HTR-8/SVneo (cell line): ENCODE measurements at places on chromosomes 11 and 22.
A peak's percentile ranks its signal among the peaks of the same experiment; 100 is the strongest.

- DNase-seq: no peak
Observed at GRCh38 chr22:47053726-47054141, 291.3 kb downstream of the TBC1D22A start.

GRCh38 chr11:133524488-133524887, 7.8 kb downstream of the OPCML start:
- DNase-seq: no peak

- DNase-seq: no peak
Observed at GRCh38 chr11:11579012-11579988, 42.5 kb downstream of the GALNT18 start.

DNA sequence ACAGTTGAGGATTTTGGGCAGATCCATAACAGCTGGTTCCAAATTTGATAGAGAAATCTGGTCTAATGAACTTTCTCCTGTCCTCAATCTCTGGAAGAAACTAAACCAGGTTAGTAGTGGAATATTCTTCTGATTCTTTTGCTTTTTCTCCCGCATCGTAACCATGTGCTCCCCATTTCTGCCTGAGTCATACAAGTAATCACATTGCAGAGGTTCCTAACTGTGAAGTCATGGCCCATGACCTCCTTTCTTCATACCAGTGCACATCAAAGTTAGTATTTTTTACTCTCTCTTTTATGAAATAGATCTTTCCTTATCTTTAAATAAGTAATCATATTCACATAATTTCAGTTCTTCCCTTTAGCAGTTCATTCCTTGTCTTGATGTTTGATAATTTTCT, 249.0 kb downstream of the DYNC2H1 start:
- no peak for DNase-seq

DNA sequence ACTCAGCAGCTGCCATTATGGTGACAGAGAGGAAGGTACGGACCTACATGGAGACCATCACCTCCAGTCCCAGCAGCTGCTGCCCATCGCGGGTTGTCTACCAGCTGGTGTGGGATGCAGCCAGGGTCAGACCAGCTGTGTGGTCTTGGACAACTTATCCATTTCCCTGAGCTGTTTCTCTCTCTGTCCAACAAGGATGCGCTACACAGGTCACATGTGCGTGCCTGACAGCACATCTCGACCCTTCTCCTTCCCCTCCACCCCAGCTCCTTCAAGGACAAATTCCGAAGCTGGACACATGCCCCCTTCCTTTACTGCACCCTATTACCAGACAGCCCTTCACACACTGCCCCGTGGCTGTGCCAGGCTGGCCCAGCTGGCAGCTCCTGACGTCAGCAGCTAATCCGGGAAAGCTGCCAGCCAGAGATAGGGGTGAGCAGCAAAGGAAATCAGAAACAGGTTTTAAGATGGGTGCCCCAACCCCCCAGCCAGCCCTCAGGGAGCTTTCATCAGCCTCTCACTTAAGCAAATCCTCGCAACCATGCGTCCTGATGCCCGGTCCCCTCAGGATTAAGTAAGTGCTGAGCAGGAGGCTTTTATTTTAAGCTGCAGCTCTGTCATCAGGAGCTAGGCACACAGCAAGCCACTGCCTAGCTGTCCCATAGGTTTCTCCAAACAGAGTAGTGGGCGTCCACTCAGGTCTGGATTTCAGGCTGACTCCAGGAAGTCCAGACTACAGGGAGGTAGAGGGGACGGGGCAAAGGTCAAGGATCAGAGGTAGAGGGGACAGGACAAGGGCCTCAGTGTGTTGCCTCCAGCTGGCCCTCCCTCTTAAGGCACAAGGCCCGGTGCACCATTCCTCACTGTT, 20.3 kb downstream of the TEF start:
- DNase-seq: peak; percentile 62

GRCh38 chr22:50209893-50210292, 9.1 kb downstream of the SELENOO start:
- peak; percentile 53 for DNase-seq

GRCh38 chr11:130434521-130435223, 6.3 kb upstream of the ADAMTS8 start:
- DNase-seq: peak; percentile 53

DNA sequence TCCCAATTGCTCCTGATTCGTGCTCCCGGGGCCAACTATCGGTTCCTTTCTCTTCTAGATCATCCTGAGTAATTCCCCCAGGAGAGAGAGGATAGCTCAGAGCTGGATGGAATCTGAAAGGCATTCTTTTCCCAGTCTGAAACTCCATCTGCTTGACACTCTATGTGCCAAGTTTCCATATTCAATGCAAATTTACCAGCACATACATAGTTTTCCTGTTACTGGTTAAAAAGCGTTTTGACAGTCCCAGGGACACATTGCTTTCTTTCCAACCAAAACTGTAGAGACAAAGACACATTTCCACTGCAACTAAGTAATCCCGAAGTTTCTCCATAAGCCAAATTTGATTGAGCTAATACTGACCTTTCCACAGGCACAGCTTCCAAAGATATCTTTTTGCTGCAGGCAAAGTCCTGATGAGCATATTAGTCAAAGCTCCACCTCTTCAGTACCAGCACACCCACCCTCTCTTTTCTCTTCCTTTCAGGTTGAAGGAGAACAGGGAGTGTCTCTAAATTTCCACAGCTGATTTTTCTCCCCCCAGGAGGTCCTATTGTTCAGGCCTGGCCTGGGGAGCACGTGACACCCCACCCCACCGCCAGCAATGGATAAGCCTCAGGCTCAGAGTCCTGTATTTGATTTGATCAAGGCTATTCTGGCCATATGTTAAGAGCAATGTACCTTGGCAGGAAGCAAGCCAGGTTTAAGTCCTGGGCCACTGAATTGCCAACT, 9.7 kb upstream of the ANKK1 start:
- no peak for DNase-seq

DNA sequence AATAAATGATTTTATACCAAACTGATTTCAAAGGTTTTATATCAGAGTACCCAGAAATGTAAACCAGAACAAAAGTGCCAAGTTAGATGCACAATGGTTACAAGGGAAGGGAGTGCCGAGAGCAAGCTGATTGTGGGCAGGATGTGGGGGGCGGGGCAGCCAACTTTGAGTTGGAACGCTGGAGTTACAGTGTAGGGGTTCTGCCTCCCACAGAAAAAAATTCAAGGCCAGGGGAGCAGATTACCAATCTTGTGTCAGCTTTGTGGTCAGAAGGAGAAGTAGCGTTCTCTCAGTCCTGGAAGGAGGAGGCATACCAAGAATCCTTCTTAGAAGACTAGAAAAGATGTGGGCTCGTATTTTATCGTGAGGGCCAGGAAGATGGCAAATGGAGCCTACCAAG, 15.9 kb upstream of the POU2AF2 start:
- DNase-seq: no peak

- DNase-seq: no peak
Observed at GRCh38 chr22:40008726-40009291, 14.1 kb downstream of the FAM83F start.

DNA sequence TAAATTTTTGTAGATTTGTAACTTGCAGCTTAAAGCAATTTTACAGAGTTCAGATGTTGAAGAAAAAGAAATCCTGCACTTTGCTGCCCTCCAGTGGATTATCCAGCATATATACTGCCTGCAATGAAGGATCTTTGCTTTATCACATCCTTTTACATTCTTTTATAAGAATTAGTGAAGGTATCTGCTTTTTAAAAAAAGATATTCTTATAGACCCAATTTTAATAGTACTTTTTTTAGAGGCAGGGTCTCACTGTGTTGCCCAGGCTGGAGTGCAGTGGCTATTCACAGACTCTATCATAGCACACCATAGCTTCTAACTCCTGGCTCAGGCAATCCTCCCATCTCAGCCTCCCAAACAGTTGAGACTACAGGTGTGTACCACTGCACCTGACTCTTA, 60.7 kb downstream of the TTC17 start:
- DNase-seq: peak; percentile 8

GRCh38 chr11:24747275-24748251, 250.7 kb downstream of the LUZP2 start:
- no peak for DNase-seq

DNA sequence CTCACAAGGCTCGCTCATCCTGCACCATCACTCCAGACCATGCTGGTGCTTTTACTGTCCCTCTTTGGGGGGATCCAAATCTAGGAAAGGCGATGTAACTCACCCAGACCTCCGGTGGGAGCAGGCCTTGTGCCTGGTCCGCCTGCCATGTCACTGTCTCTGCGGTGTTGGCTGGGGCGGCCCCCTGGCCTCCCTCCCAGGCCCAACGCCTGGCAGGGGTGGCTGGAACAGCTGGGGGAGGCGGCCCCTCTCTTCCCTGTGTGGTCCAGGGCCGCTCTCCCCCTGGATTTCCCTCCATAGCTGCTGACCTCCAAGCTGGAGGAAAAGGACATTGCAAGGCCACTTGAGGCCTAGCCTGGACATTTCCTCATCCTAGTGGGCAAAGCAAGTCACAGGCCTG, 11.1 kb upstream of the MGAT3 start:
- DNase-seq: no peak

DNA sequence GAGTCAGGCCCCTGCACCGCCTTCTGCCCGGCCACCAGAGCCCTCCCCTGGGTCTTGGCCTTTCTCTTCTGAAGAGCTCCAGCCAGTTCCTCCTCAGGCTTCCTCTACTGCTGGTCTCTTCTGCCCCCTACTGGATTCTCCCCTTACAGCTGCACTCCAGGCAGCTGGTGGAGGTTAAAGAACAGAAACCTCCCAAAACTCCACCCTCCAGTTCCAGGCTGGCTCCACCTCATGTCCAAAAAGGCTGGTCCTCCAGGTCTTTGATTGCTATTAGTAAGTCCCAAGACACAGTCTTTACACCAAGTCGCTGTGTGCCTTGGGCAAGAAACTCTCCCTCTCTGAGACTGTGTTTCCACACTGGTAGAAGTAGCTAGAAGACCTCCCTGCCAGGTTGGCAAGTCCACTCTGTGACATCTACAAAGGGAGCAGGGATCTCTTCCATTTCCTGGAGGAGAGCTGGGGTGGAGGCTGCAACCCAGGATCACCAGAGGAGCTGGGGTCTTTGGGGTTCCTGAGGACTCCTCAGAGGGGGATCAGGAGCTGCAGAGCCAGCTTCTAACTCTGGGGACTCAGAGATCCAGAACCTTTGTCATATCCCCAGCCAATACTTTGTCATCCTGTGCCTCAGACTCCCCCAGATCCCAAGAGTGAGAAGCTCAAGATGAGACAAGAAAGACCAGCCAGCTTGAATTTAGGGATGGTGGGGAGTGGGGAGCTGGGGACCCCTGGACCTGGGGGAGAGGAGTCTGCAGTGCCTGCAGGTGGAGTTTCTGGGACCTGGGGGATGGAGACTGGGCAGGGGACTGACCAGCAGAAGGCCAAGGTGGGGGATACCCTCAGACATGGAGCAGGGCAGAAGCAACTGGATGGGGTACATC, 3.4 kb upstream of the IGLL5 start:
- DNase-seq: peak; percentile 30

- DNase-seq: no peak
Observed at GRCh38 chr22:40635940-40636379, 559 bp downstream of the MRTFA start.

DNA sequence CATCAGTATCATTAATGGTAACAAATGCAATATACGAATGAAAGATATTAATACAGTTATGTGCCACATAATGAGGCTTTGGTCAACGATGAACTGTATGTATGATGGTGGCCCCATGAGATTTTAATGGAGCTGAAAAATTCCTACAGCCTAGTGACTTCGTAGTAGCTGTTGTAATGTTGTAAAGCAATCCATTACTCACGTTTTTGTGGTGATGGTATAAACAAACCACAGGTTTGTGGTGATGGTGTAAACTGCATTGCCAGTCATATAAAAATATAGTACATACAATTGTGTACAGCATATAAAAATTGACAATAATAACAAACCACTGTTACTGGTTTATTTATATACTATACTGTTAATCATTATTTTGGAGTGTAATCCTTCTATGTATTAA, 27.4 kb upstream of the GRIA4 start:
- no peak for DNase-seq

DNA sequence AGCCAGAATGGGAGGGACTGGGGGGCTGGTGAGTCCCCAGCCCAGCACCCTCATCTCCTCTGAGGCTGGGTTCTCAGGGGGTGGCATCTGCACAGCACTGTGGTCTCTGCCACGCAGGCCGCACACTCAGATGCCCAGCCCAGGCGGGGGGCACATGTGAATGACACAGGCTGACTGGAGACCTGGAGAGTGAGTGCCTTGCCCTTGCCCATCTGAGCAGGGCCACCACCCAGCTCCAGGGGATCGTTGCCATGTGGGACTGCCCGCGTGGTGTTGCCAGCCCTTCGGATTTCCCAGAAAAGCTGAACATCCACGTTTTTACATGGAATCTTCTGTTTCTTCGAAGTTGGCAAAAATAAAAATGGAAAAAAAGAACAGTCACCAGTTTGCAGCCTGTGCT, 18.9 kb downstream of the PRDM11 start:
- DNase-seq: no peak

- no peak for DNase-seq
Observed at GRCh38 chr11:70144262-70144661, 58.8 kb upstream of the FADD start.

DNA sequence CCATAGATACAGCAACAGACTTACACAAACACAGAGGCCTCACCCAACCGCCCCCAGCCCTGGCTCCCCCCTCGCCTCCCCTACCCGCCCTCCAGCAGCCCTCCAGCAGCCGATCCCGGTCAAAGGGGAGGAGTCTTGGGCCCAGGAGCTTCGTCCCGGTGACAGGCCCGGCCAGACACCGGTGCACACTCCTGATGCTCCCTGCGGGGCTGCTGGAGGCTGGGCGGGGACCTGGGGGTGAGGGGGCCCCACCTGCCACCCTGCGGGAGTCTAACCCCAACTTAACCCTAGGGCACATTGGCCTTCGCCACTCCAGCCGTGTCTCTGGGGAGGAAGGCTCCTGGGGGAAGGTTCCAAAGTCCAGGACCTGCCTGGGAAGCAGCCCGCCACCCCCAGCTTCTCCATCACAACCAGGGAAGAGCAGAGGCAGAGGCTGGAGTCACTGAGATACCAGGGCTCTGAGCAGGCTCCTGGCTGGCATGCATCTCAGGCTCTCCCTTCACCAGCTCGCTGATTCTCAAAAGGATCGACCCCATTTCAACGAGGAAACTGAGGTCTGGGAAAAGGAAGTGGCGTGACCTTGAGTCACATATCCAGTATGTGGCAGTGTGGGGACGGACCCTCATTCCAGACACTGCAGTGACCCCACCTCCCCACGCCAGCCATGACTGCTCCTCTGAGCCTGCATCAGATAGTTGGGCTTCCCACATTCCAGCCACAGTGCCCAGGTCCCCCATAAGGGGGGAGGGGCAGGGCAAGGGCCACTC, 14.4 kb downstream of the BCL9L start:
- no peak for DNase-seq

DNA sequence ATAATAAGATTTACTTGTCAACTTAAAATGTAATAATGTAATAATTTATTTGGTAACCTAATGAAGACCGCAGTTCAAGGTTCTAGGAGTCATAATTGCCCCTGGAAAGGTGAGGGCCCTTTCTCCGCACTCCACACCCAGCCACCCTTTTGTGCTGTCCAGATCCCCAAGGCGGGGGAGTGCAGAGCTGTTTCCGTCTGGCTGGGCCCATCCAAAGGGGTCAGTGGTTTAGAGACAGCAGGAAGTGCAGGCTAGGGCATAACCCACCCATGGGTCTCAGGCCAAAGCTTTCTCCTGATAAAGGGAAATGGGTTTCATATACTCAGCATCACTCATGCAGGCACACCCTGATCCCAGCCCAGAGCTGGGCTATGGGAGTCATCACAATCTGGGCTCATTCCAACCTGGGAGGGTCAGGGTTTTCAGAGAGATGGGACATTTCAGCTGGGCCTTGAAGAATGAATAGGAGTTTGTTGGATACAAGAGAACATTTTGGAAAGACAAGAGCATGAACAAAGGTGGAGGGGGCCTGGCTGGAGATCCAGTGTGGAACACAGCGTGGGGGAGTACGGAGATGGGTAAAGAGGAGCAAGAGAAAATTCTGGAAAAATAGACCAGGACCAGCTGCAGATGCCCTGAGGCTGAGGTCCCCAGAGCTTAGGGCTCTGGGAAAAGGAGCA, 432.2 kb downstream of the TBC1D22A start:
- DNase-seq: no peak
